ENCODE measurements at places on chromosomes 16 and 17.
A peak's percentile ranks its signal among the peaks of the same experiment; 100 is the strongest.

- DNase-seq, result no peak
Measured at GRCh38 chr16:77211880-77212740, 12.9 kb downstream of the SYCE1L start.

DNA sequence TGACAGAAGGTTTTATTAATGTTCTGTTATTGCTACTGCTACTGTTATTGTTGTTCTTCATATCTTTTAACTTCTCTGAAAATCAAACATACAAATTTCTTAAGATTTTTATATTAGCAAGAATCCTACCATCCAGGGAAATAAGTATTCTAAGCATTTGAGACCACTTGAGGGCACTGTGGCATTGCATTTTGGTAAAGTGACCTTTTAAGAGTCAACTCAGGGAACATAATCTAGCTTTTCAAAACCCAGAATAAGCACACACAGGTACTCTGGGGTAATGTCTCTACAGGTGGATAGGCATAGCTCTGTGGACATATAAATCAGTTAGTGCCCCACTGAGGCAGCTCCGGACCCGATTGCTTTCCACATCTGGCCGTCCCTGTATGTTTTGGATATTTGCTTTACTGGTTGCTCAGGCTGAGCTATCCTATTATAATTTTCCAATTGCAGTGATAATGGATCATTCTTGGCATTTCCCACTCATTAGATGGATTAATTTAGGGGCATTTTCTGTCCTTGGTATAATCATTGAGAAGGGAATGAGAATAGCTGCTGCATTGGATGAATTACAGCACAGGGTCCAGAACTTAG lies 1425.1 kb upstream of the CDH8 start:
- no peak for DNase-seq

DNA sequence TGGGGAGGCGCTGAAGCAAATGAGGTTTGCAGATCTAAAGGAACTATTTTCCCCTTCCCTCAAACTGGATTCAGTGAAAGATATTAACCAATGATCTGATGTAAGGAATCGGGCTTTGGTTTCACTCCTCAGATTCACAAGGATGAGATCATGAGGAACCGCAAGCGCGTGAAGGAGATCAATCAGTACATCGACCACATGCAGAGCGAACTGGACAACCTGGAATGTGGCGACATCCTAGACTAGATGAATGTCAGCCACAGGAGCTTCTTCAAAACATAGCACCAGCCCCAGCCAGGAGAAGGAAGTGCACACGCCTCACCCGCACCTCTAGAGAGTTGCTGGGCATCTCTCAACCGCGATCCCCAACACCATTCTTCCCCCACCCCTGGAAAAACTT lies 22.5 kb downstream of the ATPAF2 start:
- DNase-seq, result no peak

DNA sequence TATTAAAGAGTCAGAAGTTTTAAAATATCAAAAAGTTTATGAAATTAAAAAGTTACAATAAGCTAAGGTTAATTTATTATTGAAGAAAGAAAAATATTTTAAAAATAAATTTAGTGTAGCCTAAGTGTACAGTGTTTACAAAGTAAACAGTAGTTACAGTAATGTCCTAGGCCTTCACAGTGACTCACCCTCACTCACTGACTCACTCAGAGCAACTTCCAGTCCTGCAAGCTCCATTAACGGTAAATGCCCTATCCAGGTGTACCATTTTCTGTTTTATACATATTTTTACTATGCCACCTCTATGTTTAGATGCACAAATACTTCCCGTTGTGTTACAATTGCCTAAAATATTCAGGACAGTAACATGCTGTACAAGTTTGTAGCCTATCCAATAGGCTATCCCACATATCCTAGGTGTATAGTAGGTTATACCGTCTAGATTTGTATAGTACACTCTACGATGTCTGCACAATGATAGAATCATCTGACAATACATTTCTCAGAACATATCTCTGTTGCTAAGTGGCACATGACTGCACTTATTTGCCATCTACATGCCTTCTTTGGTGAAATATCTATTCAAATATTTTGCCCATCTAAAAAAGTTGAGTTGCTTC lies 67.2 kb upstream of the WSB1 start:
- no peak for DNase-seq

DNA sequence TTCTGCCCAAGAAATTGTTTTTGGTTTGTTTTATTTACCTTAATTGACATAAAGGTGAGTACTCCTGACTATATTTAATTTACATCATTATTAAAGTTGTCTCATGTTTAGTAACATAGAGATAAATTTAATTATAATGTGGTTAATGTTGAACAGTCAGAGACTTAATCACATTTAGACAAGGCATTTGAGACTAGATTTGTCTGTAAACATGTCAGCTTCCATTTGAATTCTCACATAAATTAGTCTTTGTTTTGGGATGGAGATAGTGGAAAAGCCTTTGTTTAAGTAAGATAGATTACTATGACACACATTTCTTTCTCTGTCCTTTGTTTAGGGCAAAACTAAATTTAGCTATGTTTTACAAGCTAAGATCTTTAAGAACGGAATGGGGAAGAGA lies 18.5 kb upstream of the BCAS3 start:
- DNase-seq, result no peak

- peak; percentile 44 for DNase-seq
Measured at GRCh38 chr17:15377616-15378015, 36.2 kb upstream of the TEKT3 start.

DNA sequence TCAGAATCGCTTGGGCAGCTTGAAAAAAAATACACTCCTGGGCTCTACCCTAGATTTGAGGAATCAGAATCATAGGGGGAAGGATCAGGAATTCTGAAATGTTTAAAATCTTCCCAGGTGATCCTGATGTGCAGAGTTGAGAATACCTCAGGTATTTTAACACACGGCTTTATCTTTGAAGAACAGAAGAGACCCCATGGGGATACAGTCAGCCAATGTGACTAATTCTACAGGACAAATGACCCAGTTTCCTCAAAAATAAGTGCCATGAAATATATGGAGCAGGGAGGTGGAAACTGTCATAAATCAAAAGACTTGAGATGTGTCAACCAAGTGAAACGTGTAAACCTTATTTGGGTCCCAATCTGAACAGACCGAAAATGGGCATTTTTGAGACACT lies 52.7 kb downstream of the CCDC42 start:
- DNase-seq, result no peak

DNA sequence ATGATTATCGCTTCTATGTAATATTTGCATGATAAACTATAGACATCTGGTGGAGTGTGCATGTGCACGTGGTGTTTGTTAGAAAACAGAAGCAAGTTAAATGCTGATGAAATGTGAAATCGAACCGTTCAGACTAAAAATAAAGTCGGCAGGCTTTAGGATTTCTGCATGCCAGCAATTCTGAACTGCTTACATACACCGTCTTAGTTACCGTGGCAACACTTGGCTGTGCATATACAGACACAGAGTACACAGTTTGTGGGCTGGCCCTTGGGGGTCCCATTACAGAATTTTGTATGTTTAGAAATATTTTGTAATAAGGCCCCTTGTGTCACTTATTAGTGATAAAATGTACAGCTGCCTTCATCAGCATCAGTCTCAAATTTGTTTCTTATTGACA lies 605.5 kb downstream of the RBFOX1 start:
- no peak for DNase-seq

DNA sequence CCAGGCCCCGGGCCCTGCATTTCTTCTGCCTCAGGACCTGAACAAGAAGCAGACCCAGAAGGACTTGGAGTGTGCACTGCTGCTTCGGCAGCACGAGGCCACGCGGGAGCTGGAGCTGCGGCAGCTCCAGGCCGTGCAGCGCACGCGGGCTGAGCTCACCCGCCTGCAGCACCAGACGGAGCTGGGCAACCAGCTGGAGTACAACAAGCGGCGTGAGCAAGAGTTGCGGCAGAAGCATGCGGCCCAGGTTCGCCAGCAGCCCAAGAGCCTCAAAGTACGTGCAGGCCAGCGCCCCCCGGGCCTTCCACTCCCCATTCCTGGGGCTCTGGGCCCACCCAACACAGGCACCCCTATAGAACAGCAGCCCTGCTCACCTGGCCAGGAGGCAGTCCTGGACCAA lies 9.2 kb downstream of the HIRIP3 start:
- DNase-seq, result no peak

DNA sequence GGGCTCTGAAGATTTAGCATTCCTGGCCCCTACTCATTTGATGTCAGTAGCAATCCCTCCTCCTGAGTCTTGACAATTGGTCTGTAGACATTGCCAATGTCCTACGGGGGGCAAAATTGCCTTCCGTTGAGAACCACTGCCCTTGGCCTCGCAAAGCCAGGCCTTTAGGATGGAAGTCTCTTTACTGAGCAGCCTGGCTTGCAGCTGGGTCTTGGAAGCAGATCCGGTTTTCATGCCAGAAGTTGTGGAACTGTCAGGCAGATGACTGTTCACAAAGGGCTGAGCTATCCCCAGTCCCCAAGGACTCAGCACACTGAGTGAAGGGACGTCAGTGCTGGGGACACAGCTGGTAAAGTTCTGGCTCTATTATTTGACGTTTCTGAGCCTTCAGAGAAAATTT lies 83.2 kb downstream of the WSCD1 start:
- no peak for DNase-seq

- no peak for DNase-seq
Measured at GRCh38 chr16:86584071-86584685, 5.8 kb downstream of the FOXL1 start.

DNA sequence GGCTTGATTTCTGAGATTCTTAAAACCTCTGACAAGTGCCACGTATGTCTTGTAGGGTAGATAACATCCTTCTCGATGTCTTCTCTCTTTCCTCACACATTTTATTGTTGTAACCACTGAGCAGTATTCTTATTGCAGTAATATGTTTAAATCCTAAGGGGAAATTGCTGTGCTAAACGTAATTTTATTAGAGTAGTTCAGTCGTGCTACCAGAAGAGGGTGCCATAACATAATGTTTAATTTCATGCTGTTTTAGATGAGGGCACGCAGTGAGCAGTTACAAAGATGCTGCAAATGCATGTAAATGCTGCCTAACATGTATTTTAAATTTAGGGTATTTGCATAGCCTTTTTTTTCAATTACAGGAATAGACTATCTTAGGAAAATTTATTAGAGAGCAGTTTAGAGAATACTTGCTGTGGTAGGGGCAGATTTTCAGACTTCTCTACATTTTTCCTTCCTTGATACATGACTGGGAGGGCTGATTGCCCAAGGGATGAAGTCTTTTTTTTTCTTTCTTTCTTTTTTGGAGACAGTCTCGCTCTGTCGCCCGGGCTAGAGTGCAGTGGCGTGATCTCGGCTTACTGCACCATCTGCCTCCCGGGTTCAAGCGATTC lies 51.7 kb downstream of the GAN start:
- DNase-seq, result no peak

DNA sequence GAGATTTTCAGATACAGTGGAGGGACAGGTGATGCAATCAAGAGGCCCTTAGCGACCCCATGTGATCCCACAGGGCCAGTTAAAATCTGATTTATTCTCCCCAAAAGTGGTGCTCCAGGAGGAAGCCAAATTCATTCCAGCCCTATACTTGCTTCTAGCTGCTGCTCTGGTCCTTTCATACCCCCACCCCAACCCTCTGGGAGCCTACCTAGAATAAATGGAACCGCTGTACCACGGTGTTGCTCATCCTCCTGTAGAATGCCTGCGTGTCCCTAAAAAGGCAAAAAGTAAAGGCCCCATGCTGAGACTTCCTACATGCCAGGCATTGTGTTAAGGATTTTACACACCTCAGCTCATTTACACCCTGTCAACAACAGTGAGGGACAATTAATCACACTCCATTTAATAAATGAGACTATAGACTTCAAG lies 2.0 kb upstream of the RASL10B start:
- no peak for DNase-seq

DNA sequence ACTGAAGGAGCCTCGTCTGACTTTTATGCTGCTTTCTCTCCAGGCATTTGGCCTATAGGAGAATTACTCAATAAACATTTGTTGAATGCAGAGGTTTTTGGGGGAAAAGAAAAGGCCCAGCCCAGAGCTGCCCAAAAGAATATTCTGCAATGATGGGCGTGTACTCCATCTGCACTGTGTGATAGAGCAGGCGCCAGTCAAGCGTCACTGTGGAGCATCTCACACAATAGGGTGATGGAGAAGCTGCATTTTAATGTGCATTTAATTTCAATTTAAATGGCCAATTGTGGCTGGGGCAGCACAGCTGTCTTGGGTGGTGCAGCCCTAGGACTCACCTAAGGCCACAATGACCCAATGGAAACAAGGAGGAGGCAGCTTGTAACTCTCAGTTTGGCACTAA lies 20.6 kb downstream of the GLYR1 start:
- DNase-seq, result no peak

DNA sequence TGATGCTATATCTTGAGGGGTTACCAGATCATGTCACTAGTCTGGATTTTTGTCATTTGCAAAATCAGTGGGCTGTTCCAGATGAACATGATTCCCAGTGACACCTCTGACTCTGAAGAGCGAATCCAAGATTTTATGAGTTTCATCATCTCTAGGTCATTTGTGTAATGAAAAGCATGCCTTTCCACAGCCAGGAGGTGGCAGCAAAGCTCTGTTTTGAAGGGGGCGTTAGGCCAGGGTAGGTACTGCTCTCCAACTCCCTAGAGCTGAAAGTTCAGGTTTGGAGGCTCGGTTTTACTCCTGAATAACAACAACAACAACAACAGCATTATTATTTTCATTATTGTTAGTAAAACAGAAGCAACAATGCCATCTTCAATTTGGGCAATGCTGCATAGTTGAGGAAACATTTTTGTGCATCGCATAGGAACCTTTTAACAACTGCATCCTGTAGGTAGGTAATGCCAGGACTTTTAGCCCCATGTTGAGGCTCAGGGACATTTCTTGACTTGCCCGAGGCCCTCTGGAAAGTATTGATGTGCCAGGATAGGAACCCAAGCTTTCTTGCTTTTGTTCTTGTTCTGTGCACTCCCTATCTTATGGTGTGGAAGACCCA lies 77.0 kb downstream of the MYH13 start:
- no peak for DNase-seq

DNA sequence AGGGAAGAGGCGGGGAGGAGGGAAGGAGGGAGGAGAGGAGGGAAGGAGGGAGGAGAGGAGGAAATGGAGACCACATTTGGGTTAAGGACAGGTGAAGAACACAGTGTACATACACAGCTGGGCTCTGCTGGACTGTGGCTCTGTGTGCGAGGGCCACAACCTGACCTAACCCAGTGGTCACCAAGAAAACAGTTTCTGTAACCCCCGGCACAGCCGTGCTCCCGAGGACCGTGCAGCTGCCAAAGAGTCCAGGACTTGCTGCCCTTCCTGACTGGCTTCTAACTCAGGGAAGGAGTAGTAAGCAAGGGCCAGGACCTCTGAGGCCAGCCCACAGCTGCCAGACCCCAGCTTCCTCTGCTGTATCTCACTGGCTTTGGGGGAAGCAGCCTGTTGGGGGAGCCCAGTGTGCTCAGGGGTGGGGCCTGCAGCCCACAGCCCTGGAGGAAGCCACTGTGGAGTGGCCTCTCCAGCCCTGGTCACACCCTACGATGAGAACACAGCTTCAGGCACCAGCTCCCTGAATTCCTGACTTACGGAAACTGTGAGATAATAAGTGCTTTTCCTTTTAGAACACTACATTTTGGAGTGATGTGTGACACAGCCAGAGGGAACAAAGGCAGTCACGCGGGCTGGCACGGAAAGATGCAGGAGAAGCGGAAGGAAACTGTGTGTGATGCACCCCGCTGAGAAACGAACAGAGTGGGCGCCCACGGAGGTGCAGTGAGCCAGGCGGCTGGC lies 32.3 kb downstream of the SLC7A5 start:
- DNase-seq, result peak; percentile 57
